ENCODE measurements at places on chromosomes 4 and X. TPM values are rescaled to one million over a fixed set of nuclear protein-coding genes. Genes with fewer than 3 reads are reported as not detected.

- no peak for DNase-seq
Measured at GRCh38 chr4:130359542-130359941, 1263.6 kb downstream of the C4orf33 start.

- DNase-seq: no peak
Measured at GRCh38 chrX:23884427-23885024, 23.2 kb downstream of the APOO start.

- no peak for DNase-seq
Measured at GRCh38 chr4:128307123-128307571, 19.5 kb upstream of the PGRMC2 start.

GRCh38 chrX:112668476-112669409 lies 11.0 kb downstream of the LHFPL1 start:
- DNase-seq: no peak

DNA sequence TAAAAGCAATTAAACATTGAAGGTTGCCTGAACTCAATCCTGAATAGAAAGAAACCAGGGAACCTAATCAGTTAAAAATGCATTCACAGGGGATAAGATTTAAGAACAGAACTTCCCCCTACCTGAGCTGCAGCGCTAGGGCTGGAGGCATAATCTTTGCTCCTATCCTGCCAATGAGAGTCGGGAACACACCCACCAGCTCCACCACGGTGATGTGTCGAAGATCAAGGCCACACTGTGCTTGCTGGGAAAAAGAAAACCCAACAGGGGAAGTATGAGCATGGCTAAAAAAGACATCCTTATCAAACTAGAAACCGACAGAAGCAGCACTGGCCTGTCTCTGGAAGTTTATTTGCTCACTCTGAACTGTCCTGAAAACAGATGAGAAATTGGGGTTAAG lies 66.3 kb downstream of the SRPX start:
- peak; percentile 31 for DNase-seq

DNA sequence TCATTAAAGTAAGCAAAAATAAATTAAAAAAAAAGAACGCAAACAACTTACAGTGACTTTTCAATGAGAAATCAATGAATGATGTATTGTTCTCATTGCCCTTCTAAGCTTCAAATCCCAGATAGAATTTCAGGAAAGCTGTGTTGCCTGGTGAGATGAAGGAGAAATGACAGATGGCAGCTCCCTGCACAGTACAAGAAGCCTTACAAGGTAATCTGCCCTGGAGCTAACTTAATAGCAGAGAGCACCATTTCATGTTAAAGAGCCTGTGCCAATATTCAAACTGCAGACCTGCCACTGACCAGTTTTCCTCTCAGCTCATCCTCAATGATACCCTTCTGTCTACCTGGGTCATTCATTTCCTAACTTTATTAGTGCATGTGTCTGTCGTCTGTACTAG lies 54.0 kb downstream of the GC start:
- no peak for DNase-seq

DNA sequence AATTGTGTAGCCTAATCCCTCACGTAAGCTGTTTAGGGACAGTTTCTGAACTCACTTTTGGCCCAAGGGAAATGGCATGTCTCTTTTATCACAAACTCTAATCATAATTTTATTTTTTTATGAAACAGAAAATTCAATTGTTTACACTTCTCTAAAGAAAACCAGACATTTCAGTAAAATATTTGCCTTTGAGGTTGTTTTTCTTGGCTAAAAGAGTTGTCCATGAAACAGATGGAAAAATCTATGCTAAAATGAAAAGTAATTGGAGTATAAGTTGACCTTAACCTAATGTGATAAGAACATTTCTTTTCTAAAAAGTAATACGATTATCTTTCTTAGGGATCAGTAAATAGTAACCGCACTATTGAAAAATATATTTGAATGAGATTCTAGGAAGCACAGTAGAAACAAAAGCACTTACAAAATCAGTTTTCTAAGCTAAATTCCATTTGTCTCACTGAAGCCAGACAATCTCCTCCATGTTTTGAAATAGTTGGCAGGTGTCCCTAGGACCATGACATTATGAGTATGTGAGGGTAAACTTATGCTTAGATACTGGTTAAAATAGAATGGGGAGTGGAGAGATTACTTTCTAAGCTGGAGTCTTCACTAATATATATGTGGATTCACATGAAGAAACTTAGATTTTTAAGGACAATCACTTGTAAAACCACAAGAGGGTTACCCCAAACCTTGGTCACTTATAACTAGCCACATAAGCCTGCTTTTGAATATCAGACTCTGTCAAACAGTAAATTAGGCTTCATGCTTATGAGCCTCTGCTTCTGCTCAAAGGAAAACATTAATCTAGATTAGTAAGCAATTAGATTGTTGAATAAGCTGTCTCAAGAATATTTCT lies 20.1 kb upstream of the TET2 start:
- no peak for DNase-seq

GRCh38 chr4:1012034-1012739 lies 761 bp downstream of the FGFRL1 start:
- DNase-seq: peak; percentile 71

DNA sequence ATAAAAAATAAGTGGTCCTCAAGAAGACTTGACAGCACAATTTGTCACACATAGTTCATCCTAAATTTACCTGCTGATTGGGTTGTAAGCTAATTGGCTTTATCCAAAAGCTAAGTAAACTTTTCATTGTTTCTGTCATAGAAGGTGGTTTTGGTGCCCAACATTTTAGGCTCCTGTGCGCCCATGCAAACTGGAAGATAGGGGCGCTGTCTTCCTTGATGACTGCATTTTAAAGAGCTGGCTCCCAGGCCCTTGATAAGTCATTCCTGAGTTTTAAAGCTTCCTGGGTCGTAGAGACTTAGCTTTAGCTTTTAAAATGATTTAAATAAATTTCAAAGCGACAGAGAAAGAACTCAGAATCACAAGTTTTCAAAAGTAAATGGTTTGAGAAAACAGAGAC lies 625.4 kb upstream of the GALNT7 start:
- DNase-seq: no peak

- no peak for DNase-seq
Measured at GRCh38 chrX:40424259-40424658, 156.5 kb upstream of the ATP6AP2 start.

SLC49A3 gene
- 8.4 TPM for total RNA-seq

XAGE1A gene
- total RNA-seq: not detected

Data from colonic mucosa (tissue), 4 donors.